ENCODE measurements at places on chromosomes 1 and 21.

- no peak for DNase-seq
These were observed 431 bp downstream of the MTARC1 start for GRCh38 chr1:220787069-220787619.

DNA sequence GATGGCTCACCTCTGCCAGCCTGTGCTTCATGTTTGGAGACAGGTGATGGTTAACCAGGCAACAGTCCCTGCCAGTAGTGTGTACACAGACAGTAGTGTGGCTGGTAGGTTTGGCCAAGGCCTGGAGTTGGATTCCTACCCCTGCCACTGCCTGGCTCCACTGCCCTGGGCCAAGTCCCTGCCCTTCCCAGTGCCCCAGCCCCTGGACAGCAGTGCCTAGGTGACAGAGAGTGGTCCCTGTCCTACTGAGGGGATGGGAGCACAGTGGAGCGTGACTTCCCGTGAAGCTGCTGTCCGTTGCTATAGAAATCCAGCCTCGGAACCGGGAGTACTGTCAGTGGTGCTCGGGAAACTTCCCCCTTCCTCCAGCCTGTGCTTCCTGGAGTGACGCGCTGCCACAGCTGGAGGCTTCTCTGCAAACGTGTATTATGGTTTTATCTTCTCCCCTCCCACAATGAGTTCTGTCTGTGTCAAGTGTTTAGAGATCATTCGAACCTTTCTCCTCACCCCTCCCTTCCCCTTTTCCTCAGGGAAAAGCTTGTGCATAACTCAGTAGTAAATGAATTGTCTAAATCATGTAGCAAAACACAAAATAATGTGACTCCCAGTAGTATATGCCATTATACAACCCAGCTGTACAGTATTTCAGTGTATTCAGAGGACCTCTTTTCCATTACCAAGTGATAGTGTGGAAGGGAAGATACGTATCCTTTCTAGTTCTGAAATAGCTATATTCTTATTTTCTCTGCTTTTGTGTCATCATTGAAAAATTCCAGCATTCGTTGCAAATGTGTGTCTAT is 73.4 kb downstream of the GALNT2 start:
- DNase-seq = no peak

GRCh38 chr21:26804895-26805609 is 40.2 kb downstream of the ADAMTS1 start:
- DNase-seq = no peak

- no peak for DNase-seq
These were observed 125.2 kb upstream of the DSCAM start for GRCh38 chr21:40972151-40972550.

DNA sequence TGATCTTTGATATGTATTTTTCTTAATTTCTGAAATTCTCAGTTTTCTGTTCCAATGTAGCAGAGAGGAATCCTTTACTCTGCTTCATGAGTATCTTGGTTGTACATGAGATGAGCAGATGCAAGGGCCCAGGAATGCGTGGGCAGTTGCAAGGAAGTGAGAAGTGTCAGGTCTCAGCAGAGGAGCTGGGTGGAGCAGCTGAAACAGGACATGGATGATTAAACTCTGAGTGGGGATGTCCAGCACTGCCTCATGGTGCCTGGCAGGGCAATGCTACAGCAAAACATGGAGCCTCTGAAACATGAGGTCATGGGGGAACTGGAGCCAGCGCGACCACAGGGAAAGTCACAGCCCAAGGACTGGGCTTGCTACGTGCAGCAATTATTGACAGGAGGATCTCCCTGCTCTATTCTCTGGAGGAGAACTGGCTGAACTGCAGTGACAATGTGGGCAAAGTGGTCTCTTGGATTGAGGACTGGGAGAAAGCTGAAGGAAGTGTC is 48.4 kb downstream of the COLGALT2 start:
- peak; percentile 30 for DNase-seq

DNA sequence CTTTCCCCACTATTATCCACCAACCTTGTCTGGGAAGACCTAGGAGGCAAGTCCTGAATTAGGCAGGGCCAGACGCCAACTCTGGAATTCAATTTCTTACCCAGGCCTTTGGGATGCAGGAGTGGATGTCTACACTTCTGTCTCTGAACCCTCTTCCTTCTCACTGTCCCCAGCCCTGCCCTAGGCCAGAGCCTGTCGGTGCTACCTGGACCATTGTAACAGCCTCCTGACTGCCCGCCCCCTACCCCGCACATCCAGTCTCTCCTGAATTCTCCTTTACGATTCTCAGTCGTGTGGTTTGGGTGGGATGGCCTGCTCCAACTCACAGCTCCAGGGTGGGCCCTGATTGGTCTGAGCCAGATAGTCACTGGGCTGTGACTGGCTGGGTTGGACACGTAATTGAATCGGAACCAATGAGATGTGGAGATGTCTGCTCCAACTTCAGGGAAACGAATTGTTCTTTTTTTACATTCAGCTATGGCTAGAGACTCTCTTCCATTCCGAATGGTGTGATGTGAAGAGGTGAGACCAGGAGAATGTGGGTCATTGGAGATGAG is 304.6 kb downstream of the PTPRU start:
- no peak for DNase-seq

- DNase-seq = no peak
These were observed 59.6 kb downstream of the EDEM3 start for GRCh38 chr1:184695023-184695422.
